ENCODE measurements at places on chromosomes 16 and 17. TPM values are rescaled to one million over a fixed set of nuclear protein-coding genes. Genes with fewer than 3 reads are reported as not detected.

The KCNAB3 gene
- 0.88 TPM for total RNA-seq

The ITGAD gene
- total RNA-seq, result not detected

The FBXW10B gene
- total RNA-seq, result 0.92 TPM

The PSMC3IP gene
- 5.2 TPM for total RNA-seq

The DLX3 gene
- total RNA-seq, result not detected

The CACNG1 gene
- not detected for total RNA-seq

The KRTAP2-1 gene
- total RNA-seq, result not detected

The COG8 gene
- 36.2 TPM for total RNA-seq

The SOX8 gene
- total RNA-seq, result under 0.01 TPM

The WSCD1 gene
- total RNA-seq, result 0.05 TPM

The NPTX1 gene
- 10.4 TPM for total RNA-seq

The NAGS gene
- total RNA-seq, result 1.5 TPM

The TBC1D3E gene
- not detected for total RNA-seq

The CLUH gene
- total RNA-seq, result 64.5 TPM

The ESRP2 gene
- under 0.01 TPM for total RNA-seq

The C17orf50 gene
- total RNA-seq, result not detected

The CHAD gene
- total RNA-seq, result not detected

The P2RX1 gene
- total RNA-seq, result 4.8 TPM

The KRTAP1-4 gene
- total RNA-seq, result not detected
